Fibroblast of pulmonary artery (primary cell): ENCODE measurements at places on chromosomes 12 and 14.
A peak's percentile ranks its signal among the peaks of the same experiment; 100 is the strongest.

DNA sequence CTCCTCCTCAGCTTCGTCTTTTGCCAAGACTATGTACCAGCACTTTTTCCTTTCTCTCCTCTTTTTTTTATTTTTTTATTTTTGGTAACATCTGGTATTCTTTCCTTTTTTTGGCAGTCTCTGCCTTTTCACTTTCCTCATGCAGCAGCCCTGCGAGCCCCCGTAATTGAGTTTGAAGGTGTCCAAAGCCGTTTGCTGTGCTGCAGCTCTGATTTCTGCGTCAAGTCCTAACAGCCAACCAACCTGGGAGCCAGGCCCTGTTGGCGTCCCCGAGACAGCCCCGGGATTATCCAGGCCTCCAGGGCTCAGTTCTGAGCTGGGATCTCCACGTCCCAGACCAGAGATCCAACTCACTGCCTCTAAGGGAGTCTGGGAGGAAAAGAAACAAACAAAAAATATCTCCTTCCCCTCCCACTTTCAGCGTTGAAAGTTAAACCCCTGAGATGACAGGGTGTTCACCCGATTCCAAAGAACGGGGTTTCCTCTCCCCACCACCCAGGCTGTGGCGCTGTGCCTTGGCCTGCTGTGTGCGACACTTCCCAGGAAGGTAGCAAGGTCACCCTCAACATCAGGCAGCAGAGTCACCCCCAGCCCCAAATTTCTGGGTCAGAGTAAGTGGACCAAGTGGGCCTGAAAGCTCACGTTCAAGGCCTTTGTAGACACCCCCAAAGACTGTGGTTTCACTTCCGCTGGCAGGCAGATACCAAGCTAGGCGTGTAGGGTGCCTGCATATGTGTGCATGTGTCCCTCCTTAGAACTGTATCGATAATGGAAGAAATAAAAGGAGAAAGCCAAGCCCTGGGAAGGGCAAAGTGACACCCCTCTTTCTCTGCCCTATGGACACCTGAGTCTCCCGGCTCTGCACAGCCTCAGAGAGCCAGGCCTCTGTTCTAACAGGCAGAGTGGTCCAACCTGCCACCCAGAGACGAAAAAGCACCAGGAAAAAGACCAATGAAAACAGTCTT, 11.1 kb downstream of the BCL11B start:
- DNase-seq: no peak

DNA sequence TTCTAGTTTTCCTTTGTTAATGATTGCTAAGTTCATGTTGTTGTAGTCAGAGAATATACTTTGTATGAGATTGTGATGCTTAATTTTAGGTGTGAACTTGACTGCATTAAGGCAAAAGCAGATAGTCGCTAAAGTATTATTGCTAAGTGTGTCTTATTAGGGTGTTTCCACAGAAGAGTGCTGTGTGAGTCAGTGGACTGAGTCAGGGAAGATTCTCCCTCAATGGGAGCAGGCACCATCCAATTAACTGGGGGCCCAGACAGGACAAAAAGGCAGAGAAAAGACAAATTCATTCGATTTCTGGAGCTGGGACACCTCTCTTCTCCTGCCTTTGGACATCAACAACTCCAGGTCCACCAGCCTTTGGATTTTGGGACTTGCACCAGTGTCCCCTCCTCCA, 48.5 kb downstream of the BAZ1A start:
- DNase-seq: peak; percentile 21

- DNase-seq: no peak
Observed at GRCh38 chr12:1692226-1692625, 1.4 kb downstream of the ADIPOR2 start.

DNA sequence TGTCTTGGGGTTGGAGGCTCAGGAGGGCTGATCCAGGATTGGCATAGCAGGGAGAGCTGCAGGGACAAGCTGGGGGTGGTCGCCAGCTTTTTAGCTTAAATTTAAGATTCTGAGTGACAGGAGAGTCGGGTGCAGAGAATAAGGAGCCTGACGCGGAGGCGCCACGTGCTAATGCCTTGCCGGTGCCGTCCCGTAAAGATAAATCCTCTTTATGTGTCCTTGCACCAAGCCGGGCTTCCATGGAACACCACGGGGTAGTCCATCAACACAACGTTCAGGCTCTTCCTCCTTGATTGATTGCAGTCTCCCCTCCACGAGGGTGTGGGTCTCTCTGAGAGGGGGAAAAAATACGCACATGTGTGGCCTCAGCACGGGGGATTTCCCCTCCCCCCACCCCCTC, 3.9 kb downstream of the DLK1 start:
- no peak for DNase-seq

DNA sequence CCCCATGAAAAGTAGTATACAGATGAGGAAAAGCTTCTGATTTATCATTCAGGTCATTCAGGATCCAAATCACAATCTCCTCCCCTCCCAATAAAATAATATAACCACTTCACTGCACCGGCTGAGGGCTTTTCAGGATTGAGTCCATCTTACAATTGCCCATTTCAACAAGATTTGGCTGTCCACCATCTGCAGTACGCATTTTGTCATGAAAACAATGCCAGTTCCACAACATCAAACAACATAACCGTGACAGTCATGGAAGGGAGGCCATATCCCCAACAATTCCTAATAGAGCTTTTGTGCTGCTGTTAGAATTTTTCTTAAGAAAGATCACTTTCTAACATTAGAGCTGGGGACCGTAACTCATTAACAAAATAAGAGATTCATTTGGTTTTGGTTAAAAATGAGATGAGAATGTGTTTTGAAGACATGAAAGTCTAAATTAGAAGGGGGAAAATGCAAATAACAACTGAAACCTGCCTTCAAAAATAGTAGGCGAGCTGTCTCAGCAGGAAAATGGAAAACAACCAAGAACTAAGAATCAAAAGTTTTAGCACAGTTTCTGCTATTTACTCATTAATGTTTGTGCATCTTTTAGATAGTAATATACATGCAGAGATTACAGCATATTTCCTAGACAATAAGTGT, 38.3 kb upstream of the TMTC2 start:
- DNase-seq: no peak

GRCh38 chr12:18549598-18549997, 188.2 kb downstream of the PLCZ1 start:
- DNase-seq: no peak

GRCh38 chr12:67280572-67280971, 11.4 kb downstream of the CAND1 start:
- DNase-seq: no peak

DNA sequence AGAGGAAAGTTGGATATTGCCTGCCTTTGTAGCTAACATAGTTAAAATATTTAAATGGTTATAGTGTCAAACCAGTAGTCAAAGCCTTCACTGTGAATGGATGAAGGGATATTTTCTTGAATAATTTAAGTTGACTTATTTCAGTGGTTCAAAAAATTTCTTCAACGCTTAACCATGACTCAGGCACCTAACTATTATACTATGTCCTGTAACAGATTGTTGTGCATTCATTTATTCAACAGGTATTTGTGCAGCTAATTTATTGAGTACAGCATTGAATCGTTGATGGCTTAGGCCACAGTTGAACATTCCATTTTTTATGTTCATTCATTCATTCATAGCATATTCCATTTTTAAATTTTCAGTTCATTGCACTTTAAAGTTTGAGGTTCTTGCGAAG, 9.2 kb downstream of the HIF1A start:
- DNase-seq: peak; percentile 53

GRCh38 chr12:103657331-103657730, 70.3 kb downstream of the STAB2 start:
- DNase-seq: peak; percentile 19

- no peak for DNase-seq
Observed at GRCh38 chr12:94942663-94943062, 60.8 kb downstream of the NDUFA12 start.
